H1 (cell line): ENCODE measurements at places on chromosomes 1 and 21. TPM values are rescaled to one million over a fixed set of nuclear protein-coding genes. Genes with fewer than 3 reads are reported as not detected.

- no peaks in the 10 kb centered on the region for H3K36me3 ChIP-seq
- H3K27me3 ChIP-seq, result no peaks in the 10 kb centered on the region
- no peaks in the 10 kb centered on the region for H3K4me1 ChIP-seq
- H3K4me3 ChIP-seq, result no peak overlapping the region
Measured at GRCh38 chr1:221397606-221398005, 344.3 kb downstream of the DUSP10 start.

The S100A10 gene
- 231 and 233 TPM in 2 replicates for total RNA-seq

- DNase-seq, result no peak
- H3K27me3 ChIP-seq, result no peaks in the 10 kb centered on the region
- H3K4me3 ChIP-seq, result no peak overlapping the region
Measured at GRCh38 chr21:33650929-33651509, 8.7 kb downstream of the ITSN1 start.

GRCh38 chr1:40980453-40981121, 1.1 kb downstream of the CTPS1 start:
- peaks cover 11% of the 10 kb centered on the region for H3K4me1 ChIP-seq
- peaks cover 22% of the 10 kb centered on the region for H3K36me3 ChIP-seq
- H3K27me3 ChIP-seq, result no peaks in the 10 kb centered on the region
- H3K4me3 ChIP-seq, result peak overlapping the region; percentile 87

The CAP1 gene
- total RNA-seq, result 274 and 295 TPM in 2 replicates

DNA sequence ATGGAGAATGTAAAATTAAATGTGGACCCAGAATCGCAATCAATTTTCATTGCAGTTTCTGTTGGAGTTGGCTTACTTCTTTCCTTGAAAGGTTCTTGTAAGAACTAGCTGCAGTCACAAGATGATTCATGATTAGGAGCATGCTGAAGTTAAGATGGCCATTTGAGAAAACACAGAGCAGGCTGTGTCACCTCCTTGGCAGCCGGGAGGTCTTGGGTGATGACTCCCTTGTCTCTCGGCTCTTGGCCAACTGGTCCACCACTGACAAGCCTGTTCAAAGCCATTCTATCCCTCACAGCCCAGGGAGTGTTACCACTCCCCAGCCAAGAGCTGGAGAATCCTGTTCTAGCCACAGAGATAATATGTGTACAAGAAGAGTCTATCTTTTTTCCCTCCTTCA, 40.6 kb downstream of the OPTC start:
- H3K36me3 ChIP-seq, result no peaks in the 10 kb centered on the region
- no peaks in the 10 kb centered on the region for H3K27me3 ChIP-seq
- no peaks in the 10 kb centered on the region for H3K4me1 ChIP-seq
- no peak overlapping the region for H3K4me3 ChIP-seq
- DNase-seq, result no peak

The ANGPTL3 gene
- total RNA-seq, result not detected in 2 replicates

GRCh38 chr1:107116306-107116790, 24.5 kb upstream of the NTNG1 start:
- H3K27me3 ChIP-seq, result no peaks in the 10 kb centered on the region
- H3K4me3 ChIP-seq, result no peak overlapping the region
- H3K27ac ChIP-seq, result no peak overlapping the region
- no peaks in the 10 kb centered on the region for H3K36me3 ChIP-seq
- no peak for DNase-seq

The FBXO2 gene
- total RNA-seq, result 51.3 and 55.5 TPM in 2 replicates
